ENCODE measurements at places on chromosomes 7 and 10. TPM values are rescaled to one million over a fixed set of nuclear protein-coding genes. Genes with fewer than 3 reads are reported as not detected.

The GBX1 gene
- total RNA-seq, result not detected

The MRLN gene
- not detected for total RNA-seq

The TUBAL3 gene
- total RNA-seq, result not detected

The MYH16 gene
- total RNA-seq, result not detected

The WEE2 gene
- not detected for total RNA-seq

The WDFY4 gene
- 1.5 TPM for total RNA-seq

The SLC18A3 gene
- not detected for total RNA-seq

The OR6B1 gene
- not detected for total RNA-seq

The RAB19 gene
- total RNA-seq, result not detected

GRCh38 chr7:150665896-150666295 is 19.6 kb upstream of the GIMAP2 start:
- DNase-seq, result no peak

- no peak for DNase-seq
These were observed 13.9 kb downstream of the NAPEPLD start for GRCh38 chr7:103134836-103135554.

- no peak for DNase-seq
These were observed 106.1 kb downstream of the PRKCQ start for GRCh38 chr10:6473901-6474370.

GRCh38 chr10:2839081-2839725 is 228.1 kb upstream of the PFKP start:
- DNase-seq, result no peak

DNA sequence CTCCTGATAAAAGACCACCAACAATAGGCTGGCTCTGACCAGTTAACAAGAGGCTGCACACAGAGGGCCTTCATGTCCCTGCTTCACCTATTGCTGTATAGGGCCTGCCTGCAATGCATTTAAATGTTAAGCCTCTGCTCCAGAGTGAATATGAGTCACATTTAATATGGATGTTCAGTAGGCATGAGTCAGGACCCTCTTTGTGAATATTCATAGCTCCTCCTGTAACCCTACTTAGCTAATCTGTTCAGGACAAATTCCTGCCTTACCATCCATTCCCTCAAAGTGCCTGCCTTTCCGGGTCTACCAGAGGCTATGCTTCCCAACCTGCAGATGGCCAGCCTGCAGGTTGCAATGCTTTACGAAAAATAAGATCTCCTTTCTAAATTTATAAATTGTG is 32.5 kb downstream of the ARHGAP22 start:
- DNase-seq, result no peak

DNA sequence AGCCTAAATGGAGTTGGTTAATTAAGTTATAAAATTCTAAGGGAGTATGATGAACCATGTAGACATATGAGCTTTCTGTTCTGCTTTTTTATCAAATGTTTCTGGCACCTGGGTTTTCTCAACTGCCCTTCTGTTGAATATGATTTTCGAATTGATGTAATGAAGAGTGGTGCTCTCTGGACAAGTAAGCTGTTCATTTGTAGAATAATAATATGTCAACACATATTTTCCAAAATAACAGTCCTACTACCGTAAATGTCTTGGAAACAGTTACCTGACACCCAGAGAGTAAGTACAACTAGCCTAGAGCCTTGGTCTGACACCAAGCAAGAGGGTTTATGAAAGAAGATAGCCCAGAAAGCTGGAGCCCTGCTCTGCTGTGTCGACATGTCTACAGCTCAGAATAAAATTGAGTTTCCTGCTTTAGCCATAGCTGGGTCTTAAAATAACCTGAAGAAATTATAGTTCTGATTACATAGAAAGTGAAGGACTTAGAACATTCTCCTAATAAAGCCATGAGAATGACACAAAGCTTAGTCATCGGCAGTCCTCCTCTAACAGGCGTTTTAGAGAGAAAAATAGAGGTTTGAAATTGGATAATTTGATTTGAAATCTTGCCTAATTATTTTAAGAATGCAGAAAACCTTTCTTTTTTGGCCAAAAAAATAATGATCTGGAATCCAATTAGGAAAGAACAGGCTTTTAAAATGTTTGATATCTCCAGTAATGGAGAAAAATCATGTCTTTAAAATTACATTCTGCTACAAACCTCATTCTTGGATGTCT is 25.1 kb downstream of the HDAC9 start:
- no peak for DNase-seq

- no peak for DNase-seq
These were observed 92.9 kb upstream of the HDAC9 start for GRCh38 chr7:18402488-18403183.

DNA sequence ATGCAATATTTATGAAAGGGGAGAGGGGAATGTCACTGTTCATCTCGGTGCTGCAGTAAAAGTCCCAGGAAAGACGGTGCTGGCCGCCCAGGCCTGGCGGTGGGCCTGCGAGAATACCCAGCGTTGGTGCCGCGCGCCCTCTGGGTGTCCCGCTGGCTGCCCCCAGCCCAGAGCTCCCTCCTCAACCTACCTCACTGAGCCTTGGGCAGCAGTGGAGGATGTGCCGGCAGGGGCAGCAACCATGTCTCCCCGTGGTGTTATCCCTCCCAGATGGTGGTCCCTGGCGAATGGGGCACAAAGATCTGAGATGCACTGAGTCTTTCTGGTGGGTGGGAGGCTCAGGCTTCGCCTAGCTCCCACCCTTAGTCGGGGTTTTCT is 9.5 kb upstream of the TLX1 start:
- DNase-seq, result no peak

Data from ovary (tissue), 10 donors.